ENCODE measurements at places on chromosomes 6 and 20.

- DNase-seq: no peak
Observed at GRCh38 chr6:166632731-166633130, 5.7 kb upstream of the RPS6KA2 start.

DNA sequence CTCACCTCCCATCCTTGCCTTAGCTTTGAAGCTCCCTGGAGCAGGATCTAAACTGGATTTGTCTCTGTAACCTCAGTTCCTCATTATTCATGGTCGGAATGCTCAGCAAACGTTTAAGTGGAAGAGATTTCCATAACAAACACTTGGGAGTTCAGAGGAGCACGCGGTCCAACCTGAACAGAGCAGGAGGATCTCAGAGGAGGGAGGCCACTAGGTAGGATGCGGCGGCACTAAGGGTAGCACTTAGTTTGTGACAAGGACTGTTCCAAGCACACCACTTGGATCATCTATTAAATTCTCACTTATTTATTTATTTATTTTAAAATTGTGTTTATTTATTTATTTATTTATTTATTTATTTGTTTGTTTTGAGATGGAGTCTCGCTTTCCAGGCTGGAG, 13.3 kb upstream of the CCN5 start:
- no peak for DNase-seq

- no peak for DNase-seq
Observed at GRCh38 chr6:25942561-25943147, 12.2 kb upstream of the SLC17A2 start.

DNA sequence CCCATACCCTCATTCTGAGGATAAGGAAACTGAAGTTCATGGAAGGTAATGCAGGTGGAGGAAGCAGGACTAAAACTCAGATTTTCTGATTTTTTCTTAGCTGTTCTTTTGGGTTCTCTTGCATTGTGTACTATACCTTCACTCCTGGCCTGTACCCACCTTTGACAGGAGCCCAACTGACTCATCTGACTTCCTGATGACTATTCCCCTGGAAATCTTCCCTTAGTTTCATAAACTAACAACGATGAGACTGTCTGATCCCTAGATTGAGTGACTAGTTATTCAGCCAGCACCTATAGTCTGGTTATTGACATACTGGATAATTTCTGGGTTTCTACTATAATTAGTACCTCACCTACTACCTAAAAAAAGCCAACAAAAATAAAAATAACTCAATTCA, 10.1 kb downstream of the CRYBG1 start:
- DNase-seq: no peak

DNA sequence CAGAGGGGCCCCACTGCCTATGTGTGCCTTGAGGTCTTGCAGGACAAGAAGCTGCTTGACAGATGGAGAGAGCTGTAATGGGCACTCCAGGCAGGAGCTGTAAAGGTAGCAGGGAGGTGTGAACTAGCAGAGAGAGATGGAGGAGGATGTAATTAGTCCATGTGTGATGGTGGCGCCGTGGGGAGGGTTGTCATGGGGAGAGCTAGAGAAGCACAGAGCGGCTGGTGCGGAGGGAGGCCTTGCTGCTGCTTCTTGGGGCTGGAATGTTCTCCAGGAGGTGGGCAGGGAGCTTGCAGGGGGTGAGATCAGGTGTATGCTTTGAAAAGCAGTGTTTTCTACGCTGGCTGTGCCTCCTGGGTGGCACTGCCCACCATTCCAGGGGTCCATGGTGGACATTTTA, 32.1 kb downstream of the APCDD1L start:
- no peak for DNase-seq

DNA sequence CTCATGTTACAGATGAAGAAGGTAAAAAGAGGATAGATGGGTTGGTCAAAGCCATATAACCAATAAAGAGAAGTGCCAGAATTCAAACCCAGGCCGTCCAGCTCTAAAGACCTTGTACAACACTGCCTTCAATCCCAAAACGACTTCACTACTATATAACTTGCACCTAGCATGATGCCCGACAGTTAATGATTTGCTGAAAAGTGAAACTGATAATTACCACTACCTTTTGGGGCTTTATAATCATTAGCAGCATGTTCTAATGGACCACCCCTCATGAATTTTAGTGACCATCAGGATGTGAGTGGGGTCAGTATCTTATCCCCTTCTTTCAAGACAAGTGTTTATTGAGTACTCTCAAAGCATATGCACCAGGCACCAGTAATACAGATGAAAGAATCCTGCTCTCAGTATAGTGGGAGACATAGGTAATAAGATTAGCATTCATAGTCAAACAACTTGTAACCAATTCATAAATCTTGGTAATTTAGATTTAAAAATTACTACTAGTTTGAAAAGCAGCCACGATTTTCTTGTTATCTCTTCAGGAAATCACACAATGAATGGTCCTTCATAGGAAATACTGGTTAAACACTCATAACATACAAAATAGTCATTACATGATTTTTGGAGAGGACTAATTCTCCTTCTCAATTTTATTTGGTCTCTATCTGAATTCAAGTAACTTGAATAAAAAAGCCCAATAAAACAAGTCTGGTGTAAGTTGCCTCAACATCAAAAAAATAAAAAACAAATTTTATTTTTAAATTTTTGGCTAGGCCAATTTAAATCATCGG, 98.0 kb downstream of the EPB41L2 start:
- DNase-seq: no peak

- DNase-seq: no peak
Observed at GRCh38 chr20:38453941-38454340, 18.7 kb upstream of the RALGAPB start.

- DNase-seq: no peak
Observed at GRCh38 chr6:26377719-26378118, 5.2 kb upstream of the BTN2A2 start.

DNA sequence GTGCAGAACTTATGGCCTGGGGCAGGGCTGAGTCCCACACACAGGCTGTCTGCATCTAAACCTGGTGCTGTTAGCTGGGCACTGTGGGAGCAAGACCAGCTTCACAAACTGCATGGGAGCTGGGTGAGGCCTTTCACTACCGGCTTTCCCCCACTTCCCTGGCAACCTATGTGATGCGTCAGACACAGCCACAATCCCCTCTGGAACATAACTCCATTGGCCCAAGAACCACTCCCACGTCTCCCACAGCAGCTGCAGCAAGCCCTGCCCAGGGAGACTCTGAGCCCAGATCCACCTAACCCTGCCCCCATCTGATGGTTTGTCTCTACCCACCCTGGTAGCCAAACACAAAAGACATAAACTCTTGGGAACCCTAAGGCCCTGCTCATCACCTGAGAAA, 9.3 kb downstream of the WDR27 start:
- no peak for DNase-seq

DNA sequence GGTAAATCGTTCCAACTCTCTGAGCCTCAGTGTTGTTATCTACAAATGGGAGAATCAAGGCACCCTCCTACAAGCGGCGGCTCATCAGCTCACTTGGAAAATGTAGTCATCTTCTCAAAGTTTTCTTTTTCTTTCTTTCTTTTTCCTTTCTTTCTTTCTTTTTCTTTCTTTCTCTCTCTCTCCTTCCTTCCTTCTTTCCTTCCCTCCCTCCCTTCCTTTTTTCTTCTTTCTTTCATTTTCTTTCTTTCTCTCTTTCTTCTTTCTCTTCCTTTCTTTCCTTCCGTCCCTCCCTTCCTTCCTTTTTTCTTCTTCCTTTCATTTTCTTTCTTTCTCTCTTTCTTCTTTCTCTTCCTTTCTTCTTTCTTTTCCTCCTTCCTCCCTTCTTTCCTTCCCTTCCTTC, 55.0 kb upstream of the TGM3 start:
- DNase-seq: no peak

DNA sequence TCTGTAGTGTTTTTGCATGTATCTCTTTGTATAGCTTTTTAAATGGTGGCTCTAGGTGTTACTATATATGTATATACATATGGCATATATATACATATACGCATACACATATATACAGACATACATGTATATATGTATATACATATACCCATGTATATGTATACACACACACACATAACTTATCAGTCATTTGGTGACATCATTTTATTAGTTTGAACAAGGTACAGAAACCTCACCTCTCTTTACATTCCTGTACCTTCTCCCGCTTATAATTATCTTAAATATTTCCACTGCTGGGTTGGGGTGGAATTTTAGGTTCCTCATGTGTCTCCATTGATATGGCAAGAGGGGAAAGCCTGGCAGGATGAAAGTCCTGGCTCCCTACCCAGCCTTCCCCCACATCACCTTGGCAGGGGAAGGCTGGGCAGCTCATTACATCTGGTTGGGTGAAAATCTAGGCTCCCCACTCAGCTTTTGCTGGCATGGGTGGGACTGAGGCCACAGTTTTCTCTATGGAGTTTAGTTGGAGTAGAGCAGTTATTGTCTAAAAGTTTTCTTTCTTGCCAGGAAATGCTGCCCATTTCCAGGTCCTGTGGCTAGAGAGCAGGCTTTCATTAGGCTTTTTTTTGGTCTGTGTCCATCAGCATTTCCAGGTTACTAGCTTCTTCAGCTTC, 7.6 kb downstream of the GLO1 start:
- DNase-seq: no peak

DNA sequence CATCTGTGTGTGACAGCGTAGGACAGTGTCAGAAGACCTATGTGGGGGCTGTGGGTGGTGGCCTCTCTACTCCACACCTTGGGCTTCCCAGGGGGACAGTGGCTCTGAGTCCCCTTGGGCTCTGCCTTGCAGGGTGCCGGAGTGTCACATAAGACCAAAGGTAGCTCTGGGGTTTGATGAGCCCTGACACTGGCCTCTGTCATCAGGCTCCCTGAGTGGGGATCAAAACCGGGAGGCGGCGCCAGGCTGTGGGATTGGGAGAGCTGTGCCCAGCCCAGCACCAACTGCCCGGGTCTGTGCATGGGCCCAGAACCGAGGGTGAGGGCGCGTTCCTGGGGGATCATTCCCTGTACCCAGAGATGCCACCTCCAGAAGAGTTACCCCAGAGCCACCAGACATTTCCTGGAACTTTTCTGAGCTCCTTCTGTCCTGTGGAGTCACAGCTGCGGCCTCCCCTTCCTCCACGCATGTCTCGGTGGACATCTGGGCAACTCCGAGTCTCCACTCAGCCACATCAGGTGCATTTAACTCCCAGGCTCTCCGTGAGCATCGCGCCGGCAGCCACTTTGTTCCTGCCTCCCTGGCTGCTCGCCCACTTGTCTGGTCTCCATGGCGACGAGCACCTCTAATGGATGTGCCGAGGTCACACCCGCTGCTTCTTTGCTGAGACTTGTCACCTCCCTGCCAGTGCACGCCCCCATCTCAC, 94.7 kb downstream of the TMEM242 start:
- no peak for DNase-seq

DNA sequence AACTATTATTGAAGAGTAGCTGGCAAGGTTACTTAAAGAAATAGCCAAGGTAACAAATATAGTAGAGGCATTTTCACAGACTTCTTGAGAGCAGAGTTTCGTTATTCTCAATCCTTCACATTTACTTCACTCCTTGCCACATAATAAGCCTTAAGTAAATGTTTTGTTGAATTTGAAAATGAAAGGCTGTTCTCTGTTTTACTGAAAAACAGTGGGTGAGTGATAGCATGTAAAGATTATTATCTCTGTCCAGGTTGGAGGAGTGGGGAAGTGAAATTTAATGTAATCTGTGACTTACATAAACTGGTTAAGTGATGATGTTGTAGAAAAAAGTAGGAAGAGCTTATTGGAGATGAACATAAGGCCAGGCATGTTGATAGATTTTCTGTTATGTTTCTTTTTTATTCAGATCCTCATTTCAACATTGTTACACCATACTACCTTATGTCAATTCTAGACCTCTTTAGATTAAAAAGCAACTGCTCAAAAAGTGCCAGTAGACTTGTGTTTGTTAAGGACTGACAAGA, 55.0 kb downstream of the QKI start:
- no peak for DNase-seq

DNA sequence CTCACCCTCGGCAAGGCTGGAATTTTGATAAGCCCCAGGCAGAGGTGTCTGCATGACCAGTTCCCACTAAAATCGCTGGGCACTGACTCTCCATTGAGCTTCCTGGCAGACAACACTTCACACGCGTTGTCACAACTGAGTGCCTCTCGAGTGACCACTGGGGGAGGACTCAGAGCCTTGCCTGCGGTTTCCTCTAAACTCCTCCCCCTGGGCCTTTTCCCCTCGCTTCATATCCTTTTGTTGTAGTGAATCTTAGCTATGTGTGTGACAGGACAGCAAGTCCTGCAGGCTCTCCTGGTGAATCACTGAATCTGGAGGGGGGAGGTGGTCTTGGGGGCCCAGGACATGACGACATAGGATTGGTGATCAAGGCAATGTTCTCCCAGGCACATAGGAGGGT, 670.8 kb downstream of the PRKN start:
- DNase-seq: no peak

DNA sequence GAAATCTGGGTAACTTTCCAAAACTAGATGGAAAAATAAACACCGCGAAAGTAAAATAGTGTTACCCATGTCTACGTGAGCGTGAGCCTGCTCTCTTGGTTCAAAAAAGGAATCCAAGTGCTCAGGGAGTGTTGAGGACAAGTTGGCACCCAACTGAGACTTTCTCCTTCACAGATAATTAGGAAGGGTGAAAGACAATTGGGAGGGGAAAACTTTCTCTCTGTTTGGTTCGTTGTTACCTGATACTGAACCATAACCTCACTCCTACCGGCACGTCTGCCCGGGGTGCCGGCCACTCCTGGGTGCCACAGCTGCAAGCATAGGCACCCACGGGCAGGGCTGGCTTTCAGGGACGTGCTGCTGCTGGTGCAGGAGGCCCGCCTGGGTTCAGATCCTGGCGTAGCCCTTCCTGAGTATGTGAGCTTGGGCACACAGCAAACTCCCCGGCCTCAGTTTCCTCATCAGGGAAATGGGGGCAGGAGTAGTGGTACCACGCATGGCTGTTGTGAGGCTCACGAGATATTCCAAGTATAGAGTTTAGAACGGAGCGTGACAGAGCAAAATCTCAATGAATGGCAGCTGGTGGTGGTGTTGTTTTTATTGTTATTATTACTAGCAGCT, 38.2 kb upstream of the PMEPA1 start:
- DNase-seq: no peak

DNA sequence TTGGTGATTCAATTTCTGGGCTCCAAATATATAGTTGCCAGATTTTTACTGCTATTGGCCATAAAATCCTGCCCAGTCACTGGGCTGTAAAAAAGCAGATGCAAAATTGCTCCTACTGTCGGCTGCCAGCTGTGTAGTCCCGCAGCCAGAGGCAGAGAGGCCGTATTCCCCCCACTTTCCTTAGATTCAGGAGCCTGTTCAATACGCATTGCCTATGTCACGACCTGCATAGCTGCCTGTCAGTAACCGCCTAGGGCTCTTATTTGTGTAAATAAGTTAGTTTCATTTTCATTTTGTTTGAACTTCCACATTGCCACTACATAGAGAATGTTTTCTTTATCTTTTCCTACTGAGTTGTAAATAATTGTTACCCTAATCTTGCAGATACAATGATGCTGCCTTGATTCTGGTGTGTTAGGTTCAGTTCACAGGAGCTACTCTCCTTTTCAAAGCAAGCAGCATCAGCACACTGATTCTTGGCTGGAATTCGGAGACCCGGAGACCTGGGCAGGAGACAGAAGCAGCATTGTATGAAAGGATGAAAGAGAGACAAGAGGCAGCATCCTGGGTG, 46.0 kb upstream of the UST start:
- no peak for DNase-seq
